ENCODE measurements at places on chromosomes 2 and 18.

DNA sequence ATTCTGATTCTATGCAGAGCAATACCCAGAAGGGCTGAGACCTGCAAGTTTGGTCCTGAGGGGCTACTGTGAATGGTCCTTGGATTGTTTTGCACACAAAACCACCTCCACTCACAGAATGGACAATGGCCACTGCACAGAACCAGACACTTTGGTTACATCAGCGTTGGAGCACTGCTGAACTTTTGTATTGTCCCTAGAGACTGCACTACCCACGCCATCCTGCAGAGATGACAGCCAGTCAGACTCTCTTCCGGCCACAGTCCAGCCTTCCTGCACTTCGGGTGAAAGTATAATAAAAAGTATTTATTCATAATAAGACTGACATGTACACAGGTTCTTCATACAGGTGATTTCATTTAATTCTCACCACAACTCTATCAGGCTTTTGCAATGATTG lies 35.7 kb downstream of the CELF4 start:
- H3K4me3 ChIP-seq: no peak overlapping the region
- DNase-seq: no peak
- no peaks in the 10 kb centered on the region for H3K36me3 ChIP-seq
- H3K27ac ChIP-seq: no peak overlapping the region
- peaks cover 100% of the 10 kb centered on the region for H3K27me3 ChIP-seq
- H3K4me1 ChIP-seq: peaks cover 17% of the 10 kb centered on the region

DNA sequence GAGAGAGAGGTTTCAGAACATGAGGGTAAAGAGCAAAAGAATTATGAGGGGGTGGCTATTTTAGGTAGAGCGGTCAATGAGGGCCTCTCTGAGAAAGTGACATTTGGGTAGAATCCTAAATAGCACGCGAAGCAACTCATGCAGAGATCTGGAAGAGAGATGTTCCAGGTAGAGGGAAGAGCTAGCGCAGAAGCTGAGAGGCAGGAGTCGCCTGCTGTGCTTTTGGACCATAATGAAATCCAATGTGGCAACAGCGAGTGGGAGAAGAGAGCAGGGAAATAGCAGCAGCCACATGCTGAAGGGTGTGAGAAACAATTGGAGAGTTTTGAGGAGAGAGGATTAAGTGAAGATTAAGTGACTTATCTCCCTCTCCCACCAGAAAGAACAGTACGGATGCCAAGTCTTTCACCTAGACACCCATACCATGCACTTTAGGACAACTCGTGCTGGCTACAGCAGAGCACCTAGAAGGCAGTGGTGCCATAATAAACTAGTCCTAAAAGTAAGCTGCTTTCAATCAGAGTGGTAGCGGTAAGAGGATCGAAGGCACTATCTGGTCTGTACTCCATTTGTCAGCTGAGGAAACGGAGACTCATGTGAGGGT lies 129.7 kb downstream of the LRP2 start:
- H3K4me3 ChIP-seq: no peak overlapping the region
- H3K27me3 ChIP-seq: peaks cover 9% of the 10 kb centered on the region
- H3K4me1 ChIP-seq: no peaks in the 10 kb centered on the region
- no peak overlapping the region for H3K27ac ChIP-seq

GRCh38 chr18:25630682-25631081 lies 278.7 kb upstream of the ZNF521 start:
- H3K27me3 ChIP-seq: peaks cover 7% of the 10 kb centered on the region
- no peaks in the 10 kb centered on the region for H3K36me3 ChIP-seq
- H3K4me3 ChIP-seq: no peak overlapping the region
- H3K27ac ChIP-seq: no peak overlapping the region

GRCh38 chr18:79787865-79788733 lies 9.6 kb upstream of the KCNG2 start:
- no peaks in the 10 kb centered on the region for H3K36me3 ChIP-seq
- no peak for DNase-seq
- peak overlapping the region; percentile 56 for H3K4me3 ChIP-seq
- peaks cover 98% of the 10 kb centered on the region for H3K27me3 ChIP-seq

DNA sequence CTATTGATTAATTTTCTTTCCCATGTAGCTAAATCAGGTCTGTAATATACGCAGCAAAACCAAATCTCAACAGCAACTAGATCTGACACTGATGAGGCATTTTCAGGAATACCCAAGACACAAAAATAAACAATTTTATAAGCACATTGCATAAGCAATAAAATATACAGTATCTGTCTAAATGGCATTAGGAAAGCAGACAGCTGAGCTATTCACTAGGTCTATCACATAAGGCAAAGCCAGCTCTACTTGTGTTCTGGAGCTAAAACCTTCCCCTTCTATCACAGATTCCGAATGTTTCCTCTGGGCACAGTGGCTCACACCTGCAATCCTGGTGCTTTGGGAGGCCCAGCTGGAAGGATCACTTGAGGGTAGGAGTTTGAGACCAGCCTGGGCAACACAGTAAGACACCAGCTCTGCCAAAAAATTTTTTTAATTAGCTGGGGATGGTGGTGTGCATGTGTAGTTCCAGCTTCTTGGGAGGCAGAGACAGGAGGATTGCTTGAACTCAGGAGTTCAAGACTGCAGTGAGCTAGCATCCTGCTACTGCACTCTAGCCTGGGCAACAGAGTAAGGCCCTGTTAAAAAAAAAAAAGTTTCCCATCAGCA lies 21.1 kb downstream of the PTPN2 start:
- no peak overlapping the region for H3K27ac ChIP-seq
- no peak for DNase-seq
- H3K4me1 ChIP-seq: peaks cover 25% of the 10 kb centered on the region
- H3K4me3 ChIP-seq: no peak overlapping the region
- no peaks in the 10 kb centered on the region for H3K36me3 ChIP-seq

- DNase-seq: no peak
- peaks cover 16% of the 10 kb centered on the region for H3K27me3 ChIP-seq
- no peaks in the 10 kb centered on the region for H3K4me1 ChIP-seq
These were observed 13.5 kb upstream of the DNMT3A start for GRCh38 chr2:25355270-25355669.

GRCh38 chr2:101486258-101486701 lies 11.4 kb upstream of the RFX8 start:
- H3K36me3 ChIP-seq: no peaks in the 10 kb centered on the region
- DNase-seq: no peak
- no peak overlapping the region for H3K4me3 ChIP-seq
- H3K27ac ChIP-seq: no peak overlapping the region
- H3K27me3 ChIP-seq: no peaks in the 10 kb centered on the region

DNA sequence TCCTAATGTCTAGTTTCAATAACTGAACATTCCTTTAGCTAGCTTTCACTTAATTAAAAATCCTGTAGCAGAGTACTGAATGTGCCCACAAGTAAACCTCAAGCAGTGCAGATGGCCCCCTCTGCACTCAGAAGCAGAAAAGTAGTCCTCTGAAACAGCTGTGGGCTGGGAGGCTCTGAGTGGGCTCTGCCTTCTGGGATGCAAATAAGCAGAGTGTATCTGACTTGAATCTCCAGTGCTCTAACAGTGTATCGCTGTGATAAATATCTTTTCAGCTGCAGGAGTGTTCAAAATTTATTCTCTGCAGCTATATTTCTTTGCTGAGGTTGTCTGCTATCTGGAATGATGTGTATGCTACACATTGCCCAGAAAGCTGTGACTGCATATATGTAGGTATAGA lies 44.8 kb upstream of the SYT4 start:
- no peaks in the 10 kb centered on the region for H3K27me3 ChIP-seq
- no peaks in the 10 kb centered on the region for H3K36me3 ChIP-seq
- no peak for DNase-seq
- no peaks in the 10 kb centered on the region for H3K4me1 ChIP-seq
- no peak overlapping the region for H3K27ac ChIP-seq

GRCh38 chr2:178908810-178909209 lies 101.6 kb upstream of the TTN start:
- no peak overlapping the region for H3K4me3 ChIP-seq
- peak overlapping the region; percentile 73 for H3K27ac ChIP-seq
- no peak for DNase-seq
- H3K4me1 ChIP-seq: peaks cover 43% of the 10 kb centered on the region

- no peaks in the 10 kb centered on the region for H3K36me3 ChIP-seq
- H3K4me1 ChIP-seq: no peaks in the 10 kb centered on the region
- DNase-seq: no peak
- H3K27me3 ChIP-seq: no peaks in the 10 kb centered on the region
These were observed 63.8 kb upstream of the TNP1 start for GRCh38 chr2:216923706-216924105.

DNA sequence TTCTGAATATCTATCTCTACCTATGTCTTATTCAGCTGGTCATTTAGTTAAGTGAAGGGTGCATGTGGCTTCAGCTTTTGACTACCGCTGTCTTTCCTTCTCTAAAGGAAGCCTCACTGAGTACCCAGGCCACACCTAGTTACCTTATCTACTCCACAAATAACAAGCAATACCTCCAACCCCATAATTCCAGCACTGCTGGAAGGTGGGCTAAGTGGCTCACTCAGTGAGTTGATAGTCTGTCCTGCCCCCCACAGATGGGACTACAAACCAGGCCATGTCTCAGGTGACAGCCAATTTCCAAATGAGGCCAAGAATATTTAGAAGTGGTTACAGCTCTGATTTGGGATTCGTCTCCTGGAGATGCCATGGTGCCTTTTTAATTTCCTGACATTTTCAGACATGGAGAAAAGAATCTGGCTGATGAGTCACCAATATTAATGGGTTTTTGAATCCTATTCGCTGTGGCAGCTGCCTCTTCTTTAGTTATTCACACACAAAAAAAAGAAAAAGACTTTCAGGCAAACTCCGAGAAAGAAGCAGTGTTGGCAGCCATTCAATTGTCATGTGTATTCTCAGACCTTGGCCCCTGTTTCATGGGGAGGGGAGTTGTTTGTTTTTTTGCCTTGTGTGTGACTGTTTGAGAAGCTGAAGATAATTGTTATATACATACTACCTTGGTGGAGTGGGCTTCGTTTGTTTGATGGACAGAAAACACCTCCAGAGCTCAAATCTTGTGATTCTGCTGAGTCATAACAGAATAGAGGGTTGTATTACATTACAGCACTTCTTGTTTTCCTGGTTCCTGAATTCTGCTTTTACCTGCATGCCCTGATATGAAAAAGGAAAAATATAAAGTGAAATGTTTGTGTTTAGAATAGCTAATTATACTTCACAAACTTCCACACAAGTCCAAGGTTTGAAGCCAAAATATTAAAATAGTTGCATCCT lies 64.2 kb downstream of the SCG2 start:
- no peak overlapping the region for H3K4me3 ChIP-seq
- no peaks in the 10 kb centered on the region for H3K27me3 ChIP-seq
- H3K4me1 ChIP-seq: peaks cover 40% of the 10 kb centered on the region

DNA sequence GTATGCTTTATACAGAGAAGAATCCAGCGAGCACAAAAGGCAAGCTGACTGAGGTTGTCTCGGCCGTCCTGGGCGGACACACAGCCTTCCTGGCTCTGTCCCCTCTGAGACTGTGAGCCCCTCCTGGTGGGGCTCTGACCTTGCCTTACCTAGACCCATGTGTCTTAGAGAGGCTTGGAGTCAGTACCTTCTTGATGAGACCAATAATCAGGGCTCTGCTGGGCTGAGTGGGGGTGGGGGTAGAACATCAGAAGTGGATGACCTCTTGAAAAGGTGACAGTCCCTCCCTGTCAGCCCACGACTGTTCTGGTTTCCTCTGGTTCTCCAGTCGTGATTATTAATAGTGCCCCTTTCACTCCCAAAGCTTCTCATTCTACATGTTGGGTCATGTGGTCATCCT lies 31.2 kb downstream of the TWIST2 start:
- no peak overlapping the region for H3K4me3 ChIP-seq
- H3K27me3 ChIP-seq: peaks cover 67% of the 10 kb centered on the region

DNA sequence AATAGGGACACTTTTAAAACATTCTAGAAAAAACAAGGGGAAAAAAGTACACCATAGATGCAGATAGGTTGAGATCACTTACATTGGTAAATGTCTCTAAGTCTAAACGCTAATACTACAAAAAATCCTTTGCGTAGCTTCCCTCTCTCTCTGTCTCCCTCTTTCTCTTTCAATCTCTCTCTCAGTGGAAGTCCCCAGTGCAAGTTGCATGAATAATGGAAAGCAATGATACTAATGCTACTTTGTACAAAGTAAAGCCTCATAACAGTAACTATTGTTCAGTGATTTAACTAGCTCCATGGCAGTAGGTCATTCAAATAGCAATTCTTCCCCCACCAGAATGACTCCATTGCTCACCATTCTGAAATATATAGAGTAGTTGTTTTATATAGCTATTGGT lies 12.8 kb downstream of the MEIS1 start:
- peaks cover 7% of the 10 kb centered on the region for H3K27me3 ChIP-seq
- H3K4me1 ChIP-seq: peaks cover 24% of the 10 kb centered on the region
- no peak for DNase-seq
- no peak overlapping the region for H3K4me3 ChIP-seq

DNA sequence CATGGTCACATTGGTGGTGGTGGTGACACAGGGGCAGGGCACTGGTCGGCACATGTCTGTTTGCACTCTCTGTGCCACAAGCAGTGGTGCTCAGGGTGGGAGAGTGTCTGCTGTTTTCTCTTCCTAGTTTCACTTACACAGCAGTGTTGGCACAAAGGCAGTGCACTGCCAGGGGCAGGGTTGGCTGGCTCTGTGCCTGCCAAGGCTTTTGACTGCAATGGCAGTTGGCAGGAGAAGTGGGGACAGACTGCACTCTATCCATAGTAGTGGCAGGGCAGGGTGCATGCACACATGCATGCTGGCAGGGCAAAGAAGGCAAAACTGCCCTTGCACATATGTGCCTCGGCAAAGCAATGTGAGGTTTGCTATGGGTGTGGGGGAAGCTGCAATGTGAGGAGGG lies 635.9 kb downstream of the SUCLG1 start:
- H3K36me3 ChIP-seq: no peaks in the 10 kb centered on the region
- no peak overlapping the region for H3K4me3 ChIP-seq
- H3K27me3 ChIP-seq: no peaks in the 10 kb centered on the region
- H3K4me1 ChIP-seq: no peaks in the 10 kb centered on the region
- no peak overlapping the region for H3K27ac ChIP-seq
- no peak for DNase-seq

DNA sequence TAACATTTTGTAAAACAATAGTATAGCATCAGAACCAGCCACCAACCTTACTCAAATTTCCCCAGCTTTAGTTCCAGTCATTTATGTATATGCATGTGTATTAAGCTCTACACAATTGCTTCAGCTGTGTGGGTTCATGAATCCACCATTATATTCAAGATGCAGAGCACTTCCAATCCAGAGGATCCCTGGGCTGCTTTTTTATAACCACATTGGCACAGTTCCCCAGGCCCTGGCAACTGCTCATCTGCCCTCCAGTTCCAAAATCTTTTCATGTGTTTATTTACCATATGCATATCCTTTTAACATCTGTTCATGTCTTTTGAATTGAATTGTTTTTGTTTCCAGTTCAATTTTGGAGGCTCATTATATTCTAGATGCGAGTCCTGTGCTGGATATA lies 482.9 kb upstream of the HS6ST1 start:
- no peak for DNase-seq
- H3K4me3 ChIP-seq: no peak overlapping the region
- H3K4me1 ChIP-seq: peaks cover 21% of the 10 kb centered on the region
- H3K36me3 ChIP-seq: no peaks in the 10 kb centered on the region
- H3K27ac ChIP-seq: no peak overlapping the region

GRCh38 chr2:150520887-150521664 lies 33.6 kb upstream of the RND3 start:
- peak overlapping the region; percentile 34 for H3K27ac ChIP-seq
- H3K4me3 ChIP-seq: no peak overlapping the region
- H3K36me3 ChIP-seq: no peaks in the 10 kb centered on the region
- peaks cover 11% of the 10 kb centered on the region for H3K4me1 ChIP-seq
- no peaks in the 10 kb centered on the region for H3K27me3 ChIP-seq
